CD4-positive, alpha-beta T cell treated with Interferon alpha-2 for 1 hour (primary cell): ENCODE measurements at places on chromosomes 13 and 19.

DNA sequence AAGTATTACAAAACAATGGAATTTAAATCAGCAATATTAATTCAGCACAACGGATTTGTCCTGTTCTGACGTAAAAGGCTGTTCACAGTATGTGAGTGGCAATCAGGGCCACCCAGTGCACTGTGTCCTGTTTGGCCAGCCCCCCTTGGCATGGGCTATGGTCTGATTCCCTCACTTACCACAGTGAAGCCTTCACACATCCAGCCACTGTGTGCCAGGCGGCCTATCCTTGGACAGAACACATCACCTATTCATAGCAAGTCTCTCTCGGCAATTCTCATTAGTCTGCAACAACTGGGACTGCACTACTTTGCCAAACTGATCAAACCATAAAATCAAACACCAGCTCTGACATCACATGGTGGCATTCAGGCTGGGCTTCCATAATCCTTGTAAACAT is 221.5 kb upstream of the TSHZ3 start:
- no peak for DNase-seq

DNA sequence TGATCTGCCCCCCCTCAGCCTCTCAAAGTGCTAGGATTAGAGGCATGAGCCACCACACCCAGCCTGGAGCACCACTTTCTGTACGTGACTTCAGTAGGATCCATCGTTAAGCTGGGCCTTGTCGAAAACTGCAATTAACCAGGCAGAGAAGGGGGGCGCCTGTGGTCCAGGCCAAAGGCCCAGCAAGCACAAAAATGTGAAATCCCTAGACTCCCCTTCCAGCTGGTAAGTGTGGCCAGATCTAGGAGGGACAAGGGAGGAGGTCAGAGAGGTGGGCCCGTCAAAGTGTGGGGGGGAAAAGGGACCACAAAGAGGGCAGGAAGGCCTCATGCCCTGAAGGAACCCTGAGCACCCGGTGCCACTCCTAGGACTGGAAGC is 13.8 kb downstream of the DDX39A start:
- no peak for DNase-seq

GRCh38 chr13:113660066-113660465 is 2.1 kb upstream of the ATP4B start:
- no peak for DNase-seq

DNA sequence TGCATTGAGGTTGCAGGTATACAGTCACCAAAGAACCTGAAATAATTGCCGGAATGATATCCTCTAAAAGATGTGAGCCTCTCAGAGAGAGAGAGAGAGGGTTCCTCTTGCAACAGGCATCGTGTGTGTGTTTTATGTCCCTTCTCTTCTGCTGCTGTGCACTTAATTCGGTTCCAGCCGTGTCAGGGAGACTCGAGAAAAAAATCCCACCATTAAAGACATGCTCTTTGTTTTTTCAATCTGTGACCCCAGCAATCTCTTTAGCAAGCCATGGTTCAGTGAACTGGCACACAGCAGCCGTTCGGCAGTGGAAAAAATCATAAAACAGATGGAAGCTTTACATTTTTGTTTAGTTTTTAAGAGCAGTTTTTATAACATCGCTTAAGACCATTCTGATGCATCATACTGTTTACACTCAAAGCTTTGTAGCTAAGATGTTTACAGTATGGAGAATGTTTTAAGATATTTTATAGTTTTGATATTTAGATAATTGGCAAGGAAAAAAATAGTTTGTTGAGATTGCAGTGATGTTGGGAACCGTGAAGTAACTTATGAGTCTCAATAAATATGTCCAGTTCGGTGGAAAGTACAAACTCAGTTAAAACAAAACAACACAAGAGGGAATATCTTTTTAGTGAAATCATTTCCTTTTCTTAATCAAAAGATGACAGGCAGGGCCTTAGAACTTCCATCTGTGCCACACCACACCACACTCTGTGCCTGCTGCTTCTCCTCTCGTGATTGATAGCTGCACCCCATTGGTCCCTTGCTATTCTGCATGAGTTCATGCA is 31.2 kb upstream of the ZNF536 start:
- no peak for DNase-seq
